Posterior vena cava (tissue), 2 donors: ENCODE measurements at places on chromosomes 3 and 15. TPM values are rescaled to one million over a fixed set of nuclear protein-coding genes. Genes with fewer than 3 reads are reported as not detected.

ACTC1 gene
- total RNA-seq = 93.8 TPM

BFSP2 gene
- total RNA-seq = not detected

LYSMD2 gene
- 8.7 TPM for total RNA-seq

CCDC9B gene
- total RNA-seq = 29.2 TPM

GRCh38 chr3:53287131-53287629 lies 31.4 kb upstream of the TKT start:
- no peak for DNase-seq

GRCh38 chr3:57093489-57093888 lies 33.0 kb downstream of the SPATA12 start:
- no peak for DNase-seq

DNA sequence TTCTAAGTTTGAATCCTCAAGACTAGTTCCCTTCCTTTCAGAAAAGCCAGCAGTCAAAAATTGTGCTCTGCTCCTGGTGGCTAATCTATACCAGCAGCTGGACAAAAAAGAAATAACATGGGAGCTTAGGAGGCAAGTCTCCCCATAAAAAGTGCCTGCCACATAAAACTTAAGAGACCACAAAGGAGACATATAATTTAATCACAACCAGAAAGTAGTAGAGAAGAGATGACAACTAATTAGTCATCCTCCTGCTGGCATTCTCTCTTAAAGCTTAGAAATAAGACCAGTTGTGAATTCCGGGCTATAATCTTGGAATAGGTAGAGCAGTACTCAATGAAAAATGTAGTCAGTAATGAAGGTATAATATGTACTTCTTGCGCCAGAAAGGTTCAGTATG lies 20.2 kb upstream of the IMPG2 start:
- no peak for DNase-seq
